ENCODE measurements at places on chromosomes 5 and 9.

DNA sequence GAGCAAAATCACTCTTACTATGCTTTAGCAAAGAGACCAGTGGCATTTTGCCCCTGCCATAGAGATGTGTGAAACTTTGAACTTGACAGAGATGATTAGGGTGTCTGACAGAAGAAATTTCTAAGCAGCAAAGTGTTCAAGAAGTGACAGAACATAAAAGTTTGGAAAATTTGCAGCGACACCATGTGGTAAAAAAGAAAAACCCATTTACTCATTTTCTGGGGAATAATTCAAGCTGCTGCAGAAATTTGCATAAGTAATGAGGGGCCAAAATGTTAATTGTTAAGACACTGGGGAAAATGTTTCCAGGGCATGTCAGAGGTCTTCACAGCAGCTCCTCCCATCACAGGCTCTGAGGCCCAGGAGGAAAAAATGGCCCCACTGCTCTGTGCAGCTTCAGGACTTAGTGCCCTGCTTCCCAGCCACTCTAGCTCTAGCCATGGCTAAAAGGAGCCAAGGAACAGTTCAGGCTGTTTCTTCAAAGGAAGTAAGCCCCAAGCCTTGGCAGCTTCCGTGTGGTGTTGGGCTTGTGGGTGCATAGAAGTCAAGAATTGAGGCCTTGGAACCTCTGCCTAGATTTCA, 6.1 kb upstream of the AP3B1 start:
- no peak for DNase-seq

DNA sequence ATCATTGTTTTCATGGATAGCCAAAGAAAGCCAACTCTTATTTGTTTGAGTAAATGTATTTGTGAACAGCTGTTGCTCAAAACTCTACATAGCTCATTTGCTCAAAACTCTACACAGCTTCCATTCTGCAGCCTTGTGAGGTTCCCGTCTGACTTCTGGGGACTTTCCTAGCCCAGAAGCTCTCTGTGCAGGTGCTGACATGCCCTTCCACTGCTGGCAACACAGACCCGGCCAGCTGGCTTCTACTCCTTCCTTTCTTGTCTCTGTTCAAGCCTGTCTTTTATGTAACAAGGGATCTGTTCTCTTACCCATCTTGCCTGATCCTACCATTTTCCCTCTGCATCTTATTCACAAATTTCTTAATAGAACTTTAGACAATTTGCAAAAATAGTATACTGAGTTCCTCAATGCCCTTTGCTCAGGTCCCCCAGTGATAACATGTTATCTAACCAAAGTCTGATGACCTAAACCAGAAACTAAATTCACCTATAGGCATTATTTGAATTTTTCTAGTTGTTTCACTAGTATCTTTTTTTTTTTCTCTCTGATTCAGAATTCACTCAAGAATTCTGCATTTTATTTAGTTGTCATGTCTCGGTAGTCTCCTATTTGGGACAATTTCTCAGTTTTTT, 556.5 kb upstream of the SEMA6A start:
- no peak for DNase-seq

DNA sequence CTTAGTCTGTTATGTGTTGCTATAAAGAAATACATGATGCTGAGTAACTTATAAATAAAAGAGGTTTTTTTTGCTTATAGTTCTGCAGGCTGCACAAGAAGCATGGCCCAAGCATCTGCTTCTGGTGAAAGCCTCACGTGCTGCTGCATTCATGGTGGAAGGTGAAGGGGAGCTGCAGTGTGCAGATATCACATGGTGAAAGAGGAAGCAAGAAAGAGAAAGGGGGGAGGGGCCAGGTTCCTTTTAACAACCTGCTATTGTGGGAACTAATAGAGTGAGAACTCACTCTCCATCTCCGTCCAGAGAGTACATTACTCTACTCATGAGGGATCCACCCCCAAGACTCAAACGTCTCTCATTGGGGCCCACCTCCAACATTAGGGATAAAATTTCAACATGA, 12.5 kb upstream of the PARP8 start:
- no peak for DNase-seq

DNA sequence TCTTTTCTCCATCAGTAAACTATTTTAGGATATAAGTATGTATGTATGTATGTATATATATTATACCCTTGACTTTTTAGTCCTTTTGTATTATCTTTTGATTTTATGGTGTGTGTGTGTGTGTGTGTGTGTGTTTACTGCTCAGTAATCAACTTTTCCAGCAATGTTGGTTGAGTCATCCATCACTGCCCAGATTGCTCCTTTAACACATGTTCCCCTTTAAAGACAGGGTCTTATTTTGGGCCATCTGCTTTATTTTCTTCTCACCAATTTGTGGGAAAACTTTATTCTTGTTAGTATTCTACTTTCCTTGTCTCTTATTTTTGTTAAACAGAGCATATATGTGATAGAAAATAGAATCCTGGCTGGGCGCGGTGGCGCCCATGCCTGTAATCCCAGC, 28.1 kb downstream of the ANKRD33B start:
- no peak for DNase-seq

GRCh38 chr5:5675511-5675910, 253.0 kb downstream of the ICE1 start:
- no peak for DNase-seq

DNA sequence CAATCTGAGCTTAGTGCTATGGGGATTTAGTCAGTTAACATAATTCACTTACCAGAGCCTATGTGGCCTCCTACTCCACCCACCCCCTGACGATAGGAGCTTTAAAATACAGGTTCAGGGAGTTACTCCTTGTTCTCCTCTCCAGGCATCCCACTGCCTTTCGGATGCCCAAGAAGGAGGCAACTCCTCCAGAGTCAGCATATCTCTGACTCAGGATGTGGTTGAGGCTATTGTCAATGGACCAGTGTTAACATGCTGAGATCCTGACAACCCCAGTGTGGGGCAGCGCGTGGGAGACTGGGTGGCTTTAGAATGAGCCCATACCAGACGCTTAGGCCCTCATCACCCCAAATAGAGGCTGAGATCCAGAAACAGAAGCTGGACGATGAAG, 27.4 kb downstream of the BICD2 start:
- no peak for DNase-seq

DNA sequence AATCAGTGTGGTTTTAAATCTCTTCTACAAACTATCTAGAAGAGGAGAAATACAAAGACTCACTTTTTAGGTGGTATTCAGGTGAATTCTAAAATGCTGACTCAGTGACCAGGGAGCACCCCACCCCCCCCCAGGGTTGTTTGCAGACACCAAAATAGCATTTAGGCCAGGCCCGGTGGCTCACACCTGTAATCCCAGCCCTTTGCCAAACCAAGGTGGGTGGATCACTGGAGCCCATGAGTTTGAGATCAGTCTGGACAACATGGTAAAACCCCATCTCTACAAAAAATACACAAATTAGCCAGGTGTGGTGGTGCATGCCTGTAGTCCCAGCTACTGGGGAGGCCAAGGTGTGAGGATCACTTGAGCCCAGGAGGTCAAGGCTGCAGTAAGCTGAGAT, 119.0 kb upstream of the LMX1B start:
- DNase-seq: no peak

GRCh38 chr5:89470658-89471057, 587.7 kb upstream of the MEF2C start:
- no peak for DNase-seq

Measured in T follicular helper cell (primary cell).